ENCODE measurements at places on chromosomes 1 and 21.

DNA sequence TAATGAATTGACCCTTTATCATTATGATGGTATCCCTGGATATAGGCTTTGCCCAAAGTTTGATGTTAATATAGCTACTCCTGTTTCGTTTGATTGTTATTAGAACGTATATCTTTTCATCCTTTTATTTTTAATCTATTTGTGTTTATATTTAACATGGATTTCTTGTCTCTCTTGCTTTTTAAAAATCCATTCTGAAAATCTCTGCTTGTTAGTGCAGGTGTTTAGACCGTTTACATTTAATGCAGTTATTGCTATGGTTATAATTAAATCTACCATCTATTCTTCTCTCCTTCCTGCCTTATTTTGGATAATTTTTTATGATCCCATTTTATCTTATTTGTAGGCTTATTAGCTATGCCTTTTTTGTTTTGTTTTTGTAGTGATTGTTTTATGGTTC, 12.4 kb downstream of the TSNAX start:
- DNase-seq = no peak

GRCh38 chr21:33971492-33972013, 55.9 kb upstream of the ATP5PO start:
- no peak for DNase-seq

GRCh38 chr21:41711416-41712007, 55.3 kb downstream of the RIPK4 start:
- no peak for DNase-seq

DNA sequence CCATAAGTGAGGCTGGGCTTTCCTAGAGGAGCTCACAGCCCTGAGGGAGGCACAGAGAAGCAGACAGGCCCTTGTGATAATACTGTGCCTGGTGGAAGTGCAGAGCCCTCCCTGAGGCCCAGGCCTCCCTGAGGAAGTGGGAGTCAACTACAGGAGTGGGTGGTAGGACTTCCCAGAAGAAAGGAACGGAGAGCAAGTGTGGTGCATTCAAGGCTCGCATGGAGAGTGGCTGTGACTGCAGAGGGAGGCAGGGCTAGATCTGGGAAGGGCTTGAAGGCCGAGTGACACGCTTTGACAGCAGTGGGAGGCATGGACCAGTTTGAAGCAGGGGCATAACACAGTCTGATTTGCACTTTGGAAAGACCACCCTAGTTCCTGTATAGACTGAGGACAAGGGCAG, 37.3 kb downstream of the AZIN2 start:
- DNase-seq = no peak

DNA sequence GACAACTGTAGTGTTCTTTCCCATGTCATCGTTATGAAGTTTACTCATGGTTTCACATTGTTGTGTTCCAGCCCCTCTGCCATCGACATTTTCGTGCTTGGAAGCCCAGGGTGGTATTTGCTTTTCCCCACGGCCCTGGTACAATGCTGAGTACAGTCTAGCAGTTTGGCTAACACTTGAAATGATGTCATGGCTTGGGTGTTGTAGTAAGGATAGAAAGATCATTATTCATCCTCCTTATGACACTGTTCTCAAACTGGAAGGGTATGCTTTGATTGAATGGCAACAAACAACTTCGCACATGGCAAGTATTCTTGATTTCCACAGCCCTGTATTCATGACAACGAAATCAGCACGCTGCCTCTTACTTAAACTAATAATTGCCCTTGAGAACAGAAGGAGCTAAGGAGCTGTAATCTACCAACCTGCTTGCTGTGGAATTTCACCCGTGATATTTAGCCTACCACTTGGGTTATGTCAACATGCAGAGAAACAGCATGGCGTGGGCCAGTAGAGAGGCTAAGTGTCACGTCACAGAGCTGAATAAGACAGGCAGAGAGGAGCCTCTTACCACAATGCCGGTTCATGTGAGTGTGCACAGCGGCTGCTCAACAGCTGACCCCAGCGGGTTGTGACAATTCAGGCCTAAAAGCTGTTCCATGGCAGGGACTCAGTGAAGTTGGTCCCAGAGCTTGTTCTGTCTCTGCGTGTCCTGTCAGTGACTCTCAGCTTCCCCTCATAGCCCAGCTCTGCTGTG, 73.9 kb downstream of the KCNJ6 start:
- DNase-seq = no peak

- DNase-seq = no peak
These were observed 618.0 kb downstream of the NPHP4 start for GRCh38 chr1:5374192-5374591.

DNA sequence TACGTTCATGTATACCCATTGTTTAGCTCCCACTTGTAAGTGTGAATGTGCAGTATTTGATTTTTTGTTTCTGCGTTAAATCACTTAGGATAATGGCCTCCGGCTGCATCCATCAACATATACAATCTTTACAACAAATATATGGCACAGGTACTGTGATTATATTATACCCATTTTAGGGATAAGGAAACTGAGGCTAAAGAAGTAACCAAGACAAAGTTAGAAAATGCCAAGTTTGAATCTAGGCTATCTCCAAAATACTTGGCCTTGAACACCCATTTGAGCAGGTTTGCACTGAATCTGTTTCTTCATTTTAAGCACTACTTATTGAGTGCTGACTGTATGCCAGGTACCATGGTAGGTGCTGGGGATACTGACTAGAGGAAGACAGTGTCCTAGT, 149.6 kb downstream of the PBX1 start:
- no peak for DNase-seq

- DNase-seq = no peak
These were observed 78.2 kb upstream of the TENT5C start for GRCh38 chr1:117527566-117528102.

GRCh38 chr1:162912061-162912667, 51.2 kb upstream of the CCDC190 start:
- no peak for DNase-seq

DNA sequence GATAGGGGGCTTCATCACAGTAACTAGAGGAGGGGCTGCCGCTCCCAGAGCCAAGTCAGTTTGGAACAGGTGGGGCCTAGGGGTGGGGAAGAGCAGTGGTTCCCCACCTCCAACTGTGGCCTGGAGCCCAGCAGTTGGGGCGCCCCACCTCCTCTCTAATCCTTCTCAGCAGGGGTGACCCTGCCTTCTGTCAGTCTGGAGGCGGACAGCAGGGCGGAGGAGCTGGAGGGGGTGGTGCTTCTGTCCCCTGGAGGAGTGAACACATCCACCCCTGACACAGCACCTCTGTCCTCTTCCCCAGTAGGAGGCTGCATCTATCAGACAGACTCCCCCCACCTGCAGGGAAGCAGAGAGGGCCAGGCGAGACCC, 73.8 kb downstream of the MRPL37 start:
- no peak for DNase-seq

DNA sequence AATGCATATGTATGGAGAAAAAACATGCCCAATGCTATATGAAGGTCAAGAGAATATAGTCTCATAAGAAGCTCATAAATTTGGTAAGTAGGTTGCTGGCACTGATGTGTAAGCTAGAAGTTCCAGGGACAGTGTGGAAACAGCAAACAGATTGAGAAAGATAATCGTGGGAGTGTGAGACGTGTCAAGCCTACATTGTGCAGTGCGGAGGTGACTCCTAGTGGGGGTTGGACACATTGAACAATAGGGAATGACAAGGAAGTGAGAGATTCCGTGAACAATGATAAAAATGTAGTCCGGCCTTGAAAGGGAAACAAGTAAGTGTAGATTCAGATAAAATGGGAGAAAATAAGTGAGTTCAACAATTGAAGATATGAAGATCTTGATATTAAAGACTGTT, 788.4 kb upstream of the PRMT6 start:
- DNase-seq = no peak

DNA sequence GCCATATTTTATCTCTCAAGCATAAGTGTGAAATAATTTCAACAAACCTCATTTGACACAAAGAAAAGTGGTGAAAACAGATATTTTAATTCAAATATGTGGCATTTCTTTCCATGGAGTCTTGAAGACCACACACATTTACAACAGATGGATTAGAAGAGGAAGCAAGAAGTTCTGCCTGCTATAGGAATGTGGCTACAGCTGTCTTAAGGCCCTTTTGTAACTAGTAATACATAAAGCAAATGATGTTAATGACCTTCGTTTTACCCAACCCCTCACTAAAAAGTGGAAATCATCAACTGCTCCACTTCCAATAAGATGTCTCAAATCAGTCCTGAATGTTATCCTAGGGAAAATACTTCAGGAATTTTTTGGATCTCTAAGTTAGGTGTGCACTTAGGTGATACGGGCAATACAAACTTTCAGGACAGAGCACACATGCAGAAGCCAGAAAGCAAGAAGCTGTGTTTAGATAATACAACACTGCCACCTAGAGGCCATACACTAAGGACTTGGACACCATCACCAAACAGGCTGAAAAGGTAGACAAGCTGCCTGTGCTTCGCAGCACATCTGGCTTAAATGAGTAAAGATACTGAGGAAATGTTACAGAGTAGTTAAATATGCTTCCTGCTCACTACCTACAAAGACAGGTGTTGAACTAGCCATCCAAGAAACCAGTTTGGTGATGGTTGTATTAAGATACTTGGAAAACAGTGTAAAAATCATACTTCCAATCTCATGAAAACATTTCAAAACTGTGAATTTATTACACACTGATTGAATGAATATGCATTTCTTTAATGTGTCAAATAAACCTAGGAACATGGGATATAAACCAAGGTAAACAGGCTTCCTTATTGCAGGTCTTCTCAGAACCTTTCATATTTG, 24.4 kb downstream of the RRAGC start:
- DNase-seq = peak; percentile 16

DNA sequence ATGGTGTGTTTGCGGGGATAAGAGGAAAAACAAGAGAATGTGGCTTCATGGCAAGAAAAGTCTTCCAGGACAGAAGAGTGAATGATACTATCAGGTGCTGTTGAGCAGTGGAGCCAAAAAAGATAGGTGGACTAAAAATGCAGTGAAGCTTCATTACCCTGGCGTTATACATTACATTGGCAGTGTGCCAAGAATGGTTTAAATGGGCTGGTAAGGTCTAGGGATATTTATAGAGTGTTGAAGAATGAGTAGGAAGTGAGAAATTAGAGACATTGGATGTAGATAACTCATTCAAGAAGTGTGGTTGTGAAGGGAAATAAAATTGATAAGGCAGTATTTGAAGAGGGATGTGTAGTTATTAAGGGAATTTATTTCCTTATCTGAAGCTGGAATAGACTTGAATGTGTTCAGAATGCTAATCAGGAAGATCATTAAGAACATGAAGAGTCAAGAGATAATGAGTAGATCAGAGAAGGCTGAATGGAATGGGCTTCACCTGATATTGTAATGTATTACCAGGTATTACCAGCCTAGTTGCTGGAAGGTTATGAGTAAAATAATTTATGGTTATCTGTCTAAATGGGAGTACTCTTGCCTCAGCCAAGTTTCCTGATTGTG, 72.7 kb downstream of the MAST2 start:
- no peak for DNase-seq

DNA sequence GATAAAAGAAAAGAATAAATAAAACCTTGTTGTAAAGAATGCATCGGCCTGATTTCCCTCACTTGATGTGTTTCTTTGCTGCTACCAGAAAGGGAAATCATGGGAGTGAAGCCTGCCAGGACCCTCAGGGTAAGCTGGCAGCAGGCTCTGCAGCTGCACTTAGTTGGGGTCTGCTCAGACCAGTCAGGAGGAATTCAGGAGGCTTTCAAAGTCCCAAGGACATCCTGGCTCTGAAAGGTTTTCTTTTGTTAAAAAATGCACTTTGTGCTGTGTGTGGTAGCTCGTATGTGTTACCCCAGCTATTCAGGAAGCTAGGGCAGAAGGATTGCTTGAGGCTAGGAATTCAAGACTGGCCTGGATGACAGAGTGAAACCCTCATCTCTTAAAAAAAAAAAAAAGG, 254.8 kb downstream of the ZNF648 start:
- DNase-seq = no peak

DNA sequence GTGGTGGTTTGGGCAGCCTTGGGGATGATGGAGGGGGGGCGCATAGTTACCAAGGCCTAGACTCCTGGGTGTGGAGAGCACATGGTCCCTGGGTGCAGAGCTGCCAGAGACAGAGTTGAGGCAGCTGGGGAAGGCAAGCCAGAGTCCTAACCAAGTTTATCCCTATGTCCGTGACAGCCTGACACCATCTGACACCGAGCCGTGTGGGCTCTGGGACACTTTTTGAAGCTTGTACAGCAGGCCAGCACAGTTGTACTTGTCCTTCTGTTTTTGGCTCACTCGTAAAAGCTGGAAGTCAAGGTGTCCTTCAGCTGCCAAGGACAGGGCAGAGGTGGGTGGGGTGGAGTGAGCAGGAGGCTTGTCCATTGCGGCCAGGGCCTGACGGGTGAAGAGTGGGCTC, 28.5 kb downstream of the SLC26A9 start:
- DNase-seq = no peak

GRCh38 chr1:2127187-2128145, 67.1 kb downstream of the FAAP20 start:
- DNase-seq = peak; percentile 39

GRCh38 chr1:222104694-222105392, 363.0 kb upstream of the DUSP10 start:
- no peak for DNase-seq

DNA sequence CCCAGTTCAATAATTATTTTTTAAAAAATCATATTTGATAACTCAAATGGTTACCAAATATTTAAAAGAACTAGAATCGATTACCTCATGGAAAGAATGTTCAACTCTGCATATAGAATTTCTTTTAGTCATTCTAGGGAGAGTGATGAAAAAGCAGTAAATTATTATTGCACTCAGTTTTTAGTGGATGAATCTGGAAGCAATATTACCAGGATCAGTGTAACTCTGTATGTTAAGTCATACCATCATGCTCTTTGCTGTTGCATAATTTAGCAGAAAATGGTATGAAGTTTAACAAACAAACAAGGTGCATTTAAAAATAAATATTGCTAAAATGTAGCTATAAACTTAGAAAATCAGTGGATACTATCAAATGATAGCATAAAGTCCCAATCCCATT, 46.1 kb upstream of the ARHGAP29 start:
- DNase-seq = no peak

- no peak for DNase-seq
These were observed 5.0 kb upstream of the RGS18 start for GRCh38 chr1:192153276-192153675.

DNA sequence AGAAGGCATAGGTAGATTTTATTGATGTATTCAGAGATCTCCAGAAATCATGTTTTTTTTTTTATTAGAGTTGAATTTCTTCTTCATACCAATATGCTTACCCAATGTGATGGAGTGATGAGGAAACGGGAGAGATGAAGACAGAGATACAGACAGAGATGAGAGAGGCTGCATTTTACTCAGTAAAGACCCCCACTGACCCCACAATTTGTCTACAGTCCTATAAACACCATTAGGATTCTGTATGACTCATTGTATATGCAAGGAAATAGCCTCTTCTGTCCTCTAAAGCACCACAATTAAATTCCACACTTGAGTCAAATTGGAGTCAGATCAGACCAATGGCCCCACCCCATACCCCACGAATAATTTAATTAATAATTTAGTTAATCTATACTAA, 44.0 kb downstream of the RUNX1 start:
- no peak for DNase-seq
